ENCODE measurements at places on chromosomes 4 and X. TPM values are rescaled to one million over a fixed set of nuclear protein-coding genes. Genes with fewer than 3 reads are reported as not detected.

Gene NKX6-1
- 1.1 TPM for total RNA-seq

Gene POU4F2
- total RNA-seq: not detected

Gene CT55
- total RNA-seq: not detected

Gene PAGE5
- not detected for total RNA-seq

Gene PIGA
- 22.7 TPM for total RNA-seq

Gene CFP
- 0.71 TPM for total RNA-seq

Gene IL2
- not detected for total RNA-seq

Gene CT45A10
- not detected for total RNA-seq

Gene NLGN4X
- 1.6 TPM for total RNA-seq

Gene CENPVL2
- total RNA-seq: not detected

Gene SLC49A3
- total RNA-seq: not detected

Gene SPANXN3
- total RNA-seq: not detected

Gene RTL9
- total RNA-seq: not detected

Gene AMBN
- not detected for total RNA-seq

All from MCF 10A (cell line).